Activated CD8-positive, alpha-beta memory T cell treated with anti-CD3 and anti-CD28 coated beads for 24 hours (primary cell): ENCODE measurements at places on chromosomes 7 and 10.
A peak's percentile ranks its signal among the peaks of the same experiment; 100 is the strongest.

DNA sequence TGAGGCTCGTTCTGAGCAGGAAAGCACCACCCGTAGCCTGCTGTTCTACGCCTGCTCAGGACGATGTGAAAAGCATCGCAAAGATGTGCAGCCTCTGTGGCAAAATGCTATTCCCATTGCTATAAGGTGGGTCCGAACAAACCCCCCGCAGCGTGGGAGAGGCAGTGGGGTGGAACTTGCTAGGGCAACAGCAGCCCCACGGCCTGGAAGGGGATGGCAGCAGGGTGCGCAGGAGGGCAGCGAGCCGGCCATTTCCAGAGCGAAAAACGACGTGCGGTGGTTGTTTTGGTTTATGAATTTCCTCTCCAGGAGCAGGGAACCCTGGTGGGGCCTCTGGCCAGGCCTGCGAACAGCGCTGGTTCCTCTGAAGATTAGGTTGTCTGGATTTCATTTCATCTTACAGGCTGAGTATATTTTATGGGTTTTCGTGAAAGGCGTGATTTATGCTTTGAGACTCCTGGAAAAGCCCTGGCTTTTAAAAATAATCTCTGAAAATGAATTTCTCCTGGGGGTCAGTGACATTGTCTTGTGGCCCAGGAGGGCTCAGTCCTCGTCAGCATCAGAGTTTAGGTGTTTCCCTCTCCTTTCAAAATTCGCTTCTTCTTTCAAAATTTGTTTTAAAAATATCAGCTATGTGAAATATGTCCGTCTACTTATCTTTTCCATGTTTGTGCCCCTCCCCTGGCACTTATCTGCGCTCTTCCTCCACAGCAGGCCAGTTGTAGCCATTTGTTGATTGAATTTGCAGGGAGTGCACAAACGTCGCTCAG lies 42.3 kb upstream of the UBE3C start:
- no peak for DNase-seq

GRCh38 chr7:36659172-36659516 lies 65.2 kb downstream of the AOAH start:
- DNase-seq = no peak

- DNase-seq = no peak
These were observed 250.3 kb upstream of the NFE2L3 start for GRCh38 chr7:25901658-25902057.

- DNase-seq = no peak
These were observed 26.4 kb downstream of the CHST15 start for GRCh38 chr10:124066781-124067714.

- DNase-seq = no peak
These were observed 505.6 kb upstream of the MKI67 start for GRCh38 chr10:128631801-128632241.

- no peak for DNase-seq
These were observed 1010.7 kb upstream of the AUTS2 start for GRCh38 chr7:68587599-68587998.

- no peak for DNase-seq
These were observed 127.3 kb downstream of the RNLS start for GRCh38 chr10:88455831-88456230.

DNA sequence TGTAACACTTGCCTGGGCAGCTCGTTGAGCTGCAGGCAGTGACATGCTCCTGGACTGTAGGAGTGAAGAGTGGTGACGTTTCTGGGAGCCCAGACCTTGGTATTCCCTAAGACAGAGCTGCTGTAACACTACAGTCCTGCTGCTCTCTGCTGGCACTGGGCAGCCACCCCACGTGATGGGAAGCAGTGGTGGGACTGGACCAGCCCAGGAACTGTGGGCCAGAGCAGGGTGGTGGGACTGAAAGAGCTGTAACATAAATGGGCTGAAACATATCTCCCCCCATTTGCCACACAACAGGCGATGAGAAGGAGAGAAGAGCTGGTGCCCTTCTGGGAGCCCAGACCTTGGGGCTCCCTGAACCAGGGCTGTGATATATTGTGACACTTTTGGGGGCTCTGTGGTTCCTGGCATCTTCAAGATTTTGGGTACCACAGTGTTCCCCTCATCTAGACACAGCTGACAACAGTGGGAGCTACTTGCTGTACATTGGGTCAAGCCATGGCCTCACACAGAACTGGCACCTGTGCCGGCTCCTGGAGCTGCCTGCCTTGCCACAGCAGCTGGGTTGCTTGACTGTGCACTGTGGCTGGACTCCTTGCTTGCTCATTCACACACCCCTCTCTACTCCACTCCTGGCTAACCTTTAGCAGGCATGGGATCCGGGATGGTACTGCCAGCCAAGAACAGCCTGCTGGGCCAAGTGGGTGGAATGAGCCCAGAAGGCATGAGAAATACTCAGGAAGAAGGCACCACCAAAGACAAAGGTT lies 161.3 kb upstream of the PCDH15 start:
- no peak for DNase-seq

DNA sequence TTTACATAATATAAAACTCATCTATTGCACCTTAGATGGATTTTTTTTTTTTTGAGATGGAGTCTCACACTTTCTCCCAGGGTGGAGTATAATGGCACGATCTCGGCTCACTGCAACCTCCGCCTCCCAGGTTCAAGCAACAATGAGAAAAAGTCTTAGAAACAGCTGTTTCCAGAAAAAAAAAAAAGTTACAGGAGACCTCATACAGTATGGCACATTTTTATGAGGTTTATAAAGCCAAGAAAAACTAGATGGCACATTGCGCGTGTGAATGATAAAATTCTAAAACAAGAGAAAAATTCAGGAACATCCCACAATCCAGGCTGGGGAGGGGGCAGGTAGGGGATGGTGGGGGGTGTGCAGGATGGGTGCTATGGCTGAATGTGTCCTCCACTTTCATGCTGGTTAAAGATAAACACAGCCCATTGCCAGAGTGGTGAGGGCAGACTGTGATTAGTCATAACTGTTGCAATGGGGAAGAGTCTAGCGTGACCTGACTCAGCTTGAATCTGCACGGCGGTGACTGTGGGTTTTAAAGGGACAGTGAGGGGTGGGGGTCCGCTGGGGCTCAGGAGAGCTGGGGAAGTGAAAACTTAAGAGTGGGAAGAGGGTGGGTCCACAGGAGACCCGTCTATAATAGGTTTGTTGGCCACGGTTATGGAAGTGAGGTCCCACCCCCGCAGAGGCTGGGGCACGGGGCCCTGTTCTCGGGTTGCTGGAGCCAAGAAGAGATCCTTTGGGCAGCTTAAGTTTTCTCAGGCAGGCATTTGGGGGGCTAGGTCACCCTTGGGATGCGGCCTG lies 11.9 kb upstream of the LRRC27 start:
- DNase-seq = peak; percentile 70

DNA sequence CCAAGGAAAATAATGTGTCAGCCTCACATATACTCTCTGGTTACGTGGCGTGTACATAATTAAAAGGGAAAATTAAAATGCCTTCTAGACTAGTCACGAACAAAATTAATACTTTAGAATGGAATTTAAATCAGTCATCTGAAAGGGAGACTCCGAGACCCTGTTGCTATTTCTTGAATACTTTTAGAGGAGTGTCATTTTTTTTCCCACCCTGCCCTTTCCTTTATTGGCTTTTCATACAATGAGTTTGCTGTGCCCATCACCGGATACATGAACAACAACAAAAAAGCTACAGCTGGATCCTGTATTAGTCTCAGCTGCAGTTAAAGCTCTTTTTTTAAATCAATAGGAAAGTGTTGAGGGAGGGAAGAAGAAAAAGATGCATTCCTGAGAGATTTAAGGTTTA lies 20.1 kb downstream of the CYTH3 start:
- DNase-seq = no peak
